ENCODE measurements at places on chromosomes 1 and 21.
A peak's percentile ranks its signal among the peaks of the same experiment; 100 is the strongest.

- no peak for DNase-seq
These were observed 6.7 kb downstream of the PDE9A start for GRCh38 chr21:42660118-42660470.

GRCh38 chr1:164604541-164604940 lies 45.6 kb downstream of the PBX1 start:
- DNase-seq = no peak

DNA sequence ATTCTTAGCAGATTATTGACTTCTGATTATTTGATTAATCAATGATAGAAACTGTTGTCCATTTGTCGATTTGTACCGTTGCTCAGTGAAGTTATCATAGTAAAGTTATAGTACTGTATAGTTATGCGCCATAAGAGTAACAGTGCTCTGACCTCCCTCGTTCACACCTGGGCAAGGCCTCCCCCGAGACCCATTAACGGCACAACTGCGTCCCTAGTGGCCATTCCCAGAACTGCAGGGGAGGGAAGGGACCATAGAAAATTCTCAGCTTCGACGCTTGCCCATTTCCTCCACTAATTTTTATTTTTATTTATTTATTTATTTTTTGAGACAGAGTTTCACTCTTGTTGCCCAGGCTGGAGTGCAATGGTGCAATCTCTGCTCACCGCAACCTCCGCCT lies 334.4 kb downstream of the DSCAM start:
- DNase-seq = no peak

DNA sequence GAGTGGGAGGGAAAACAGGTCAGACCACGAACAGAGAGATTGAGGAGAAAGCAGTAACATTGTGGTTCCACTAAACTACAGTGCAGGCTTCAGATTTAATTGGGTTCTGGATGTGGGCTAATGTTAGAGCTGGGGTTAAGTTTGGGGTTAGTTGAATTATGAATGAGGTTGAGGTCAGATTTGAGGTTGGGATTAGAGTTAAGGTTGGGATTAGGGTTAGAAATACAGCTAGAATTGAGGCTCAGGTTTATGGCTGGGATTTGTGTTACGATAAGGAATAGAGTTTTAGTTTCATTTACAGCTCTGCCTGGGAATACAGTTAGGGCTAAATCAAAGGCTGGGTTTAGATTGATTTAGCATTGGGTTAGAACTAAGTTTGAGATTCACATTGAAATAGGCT lies 1.8 kb upstream of the VSIG8 start:
- no peak for DNase-seq

DNA sequence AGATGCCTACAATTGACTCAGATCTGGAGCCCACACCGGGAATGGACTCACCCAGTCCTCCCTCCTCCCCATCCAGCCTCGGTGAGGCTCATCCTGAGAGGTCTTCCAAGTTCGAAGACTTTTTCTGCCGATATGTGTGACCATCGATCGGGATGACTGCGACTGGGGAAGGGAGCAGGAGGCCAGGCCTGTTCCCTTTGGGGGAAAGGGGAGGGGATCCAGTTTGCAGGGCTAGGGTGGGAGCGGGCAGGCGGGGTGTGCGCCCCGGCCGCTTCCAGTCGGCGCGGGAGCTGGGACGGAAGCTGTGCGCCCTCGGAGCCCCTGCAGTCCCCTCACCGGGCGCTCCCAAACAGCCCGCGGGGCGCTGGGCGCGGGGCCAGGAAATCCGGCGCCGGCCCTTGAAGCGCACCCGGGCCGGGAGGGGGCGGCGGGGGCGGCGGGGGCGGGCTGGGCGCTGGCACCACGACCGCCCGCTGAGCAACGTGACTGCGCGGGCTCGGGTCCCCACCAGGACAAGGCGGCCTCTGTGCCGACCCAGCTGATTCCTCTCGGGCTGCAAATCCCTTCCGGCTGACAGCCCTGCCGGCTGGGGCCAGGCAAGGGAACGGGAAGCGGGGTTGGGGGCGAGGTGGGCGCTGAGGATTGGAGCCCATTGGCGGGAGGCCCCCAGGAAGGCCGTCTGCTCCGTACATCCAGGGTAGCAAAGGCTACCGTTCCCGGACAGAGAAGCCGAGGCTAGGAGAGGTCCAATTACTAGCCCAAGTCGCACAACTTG lies 103.9 kb downstream of the EBNA1BP2 start:
- DNase-seq = peak; percentile 28

GRCh38 chr1:176670853-176671252 lies 207.9 kb downstream of the PAPPA2 start:
- no peak for DNase-seq

GRCh38 chr1:245929224-245929623 lies 577.9 kb downstream of the SMYD3 start:
- no peak for DNase-seq

- DNase-seq = no peak
These were observed 102.7 kb downstream of the RUNX1 start for GRCh38 chr21:34946385-34946840.

DNA sequence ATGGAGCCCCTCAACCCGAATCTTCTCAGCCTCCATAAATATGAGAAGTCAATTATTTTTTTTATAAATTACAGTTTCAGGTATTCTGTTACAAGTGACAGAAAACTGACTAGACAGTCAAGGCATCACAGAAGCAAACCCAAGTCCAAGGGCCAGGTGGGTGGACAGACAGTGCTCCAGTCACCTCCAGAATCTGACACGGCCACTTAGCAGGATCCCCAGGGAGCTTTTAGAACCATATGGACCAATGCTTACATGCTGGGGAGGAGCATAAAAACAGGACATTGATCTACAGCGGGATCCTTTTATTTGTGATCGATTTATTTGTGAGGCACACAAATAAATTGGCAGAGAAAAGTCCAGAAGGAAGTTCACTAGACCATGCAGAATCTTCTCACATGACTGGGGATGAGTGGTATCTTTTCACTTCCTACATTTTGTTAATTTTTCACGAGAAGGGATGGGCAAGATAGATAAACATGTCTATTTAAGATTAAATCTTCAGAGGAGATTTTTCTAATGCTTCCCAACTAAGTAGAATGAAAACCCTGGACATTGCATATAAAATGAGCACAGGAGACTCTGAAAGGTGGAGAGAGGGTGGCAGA lies 15.0 kb downstream of the ZNF496 start:
- DNase-seq = no peak

- no peak for DNase-seq
These were observed 295.7 kb downstream of the CHRM3 start for GRCh38 chr1:239682046-239682445.

DNA sequence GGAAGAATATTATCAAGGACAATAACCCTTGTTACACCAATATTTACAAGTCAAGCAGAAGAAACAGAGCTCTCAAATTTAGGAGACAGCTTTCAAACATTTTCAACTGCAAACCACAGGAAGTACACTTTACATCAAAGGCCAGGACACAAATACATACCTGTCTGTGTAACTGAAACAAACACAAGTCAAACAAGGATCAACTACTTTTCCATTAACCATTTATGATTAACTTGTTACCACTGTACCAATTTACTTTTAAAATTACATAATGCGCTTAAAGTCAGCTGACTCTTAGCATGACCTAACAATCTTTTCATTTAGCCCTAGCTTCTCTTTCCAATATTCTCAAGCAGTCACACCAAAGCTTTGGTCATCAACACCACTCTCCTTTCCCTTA lies 43.5 kb downstream of the TRIM33 start:
- DNase-seq = no peak

GRCh38 chr1:53089478-53090226 lies 27.6 kb downstream of the PODN start:
- no peak for DNase-seq

DNA sequence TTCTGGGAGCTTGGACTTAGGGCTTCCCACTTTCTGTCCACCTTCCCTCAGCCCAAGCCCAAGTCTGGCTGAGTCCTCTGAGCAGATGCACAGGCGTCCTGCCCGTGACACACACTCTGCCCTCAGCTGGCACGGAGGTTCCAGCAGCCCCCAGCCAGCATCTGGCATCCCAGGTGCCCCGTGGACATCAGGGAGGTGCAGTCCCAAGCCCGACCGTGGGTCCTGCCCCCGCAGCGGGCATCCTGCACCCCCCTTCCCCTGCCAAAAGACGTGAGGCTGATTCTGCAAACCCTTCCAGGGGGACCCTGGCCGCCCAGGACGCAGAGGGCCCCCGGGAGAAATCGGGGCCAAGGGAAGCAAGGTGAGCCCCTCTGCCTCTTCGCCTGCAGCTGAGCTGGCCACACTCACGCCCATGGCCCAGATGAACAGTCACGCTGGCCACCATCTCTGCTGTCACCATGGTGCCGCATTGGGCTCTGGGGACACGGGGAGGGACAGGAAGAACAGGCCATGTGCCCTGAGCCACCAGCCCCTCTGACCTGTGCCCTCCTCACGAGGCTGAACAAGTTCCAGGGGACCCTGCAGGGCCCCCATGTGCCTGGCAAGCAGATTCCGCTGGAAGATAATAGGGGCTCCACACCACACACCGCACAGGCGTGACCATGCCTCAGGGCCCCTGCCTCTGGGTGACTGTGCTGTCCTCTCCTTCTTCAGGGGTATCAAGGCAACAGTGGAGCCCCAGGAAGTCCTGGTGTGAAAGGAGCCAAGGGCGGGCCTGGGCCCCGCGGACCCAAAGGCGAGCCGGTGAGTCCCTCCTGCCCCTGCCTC lies 20.6 kb downstream of the COL6A2 start:
- peak; percentile 7 for DNase-seq

DNA sequence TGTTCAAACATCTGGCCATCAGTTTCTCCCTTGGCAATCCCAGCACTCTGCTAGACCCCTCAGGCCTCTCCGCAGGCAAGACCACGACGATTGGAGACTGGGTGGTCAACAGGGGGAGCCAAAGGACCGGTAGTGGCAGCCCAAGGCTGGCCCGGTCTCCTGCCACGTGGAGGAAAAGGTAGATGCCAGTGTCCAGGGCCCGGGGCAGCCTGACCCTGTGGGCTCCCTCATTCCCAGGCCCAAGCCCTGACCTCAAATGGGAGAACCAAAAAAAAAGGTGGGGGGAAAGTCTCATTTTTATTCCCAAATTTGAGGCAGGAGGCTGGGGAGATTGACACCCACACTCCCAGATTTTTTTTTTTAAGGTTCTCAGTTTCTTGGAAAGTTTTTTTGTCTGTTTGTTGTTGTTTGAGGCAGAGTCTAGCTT lies 24.8 kb downstream of the S100A6 start:
- DNase-seq = peak; percentile 88

GRCh38 chr1:235940285-235940684 lies 73.6 kb upstream of the LYST start:
- DNase-seq = no peak

DNA sequence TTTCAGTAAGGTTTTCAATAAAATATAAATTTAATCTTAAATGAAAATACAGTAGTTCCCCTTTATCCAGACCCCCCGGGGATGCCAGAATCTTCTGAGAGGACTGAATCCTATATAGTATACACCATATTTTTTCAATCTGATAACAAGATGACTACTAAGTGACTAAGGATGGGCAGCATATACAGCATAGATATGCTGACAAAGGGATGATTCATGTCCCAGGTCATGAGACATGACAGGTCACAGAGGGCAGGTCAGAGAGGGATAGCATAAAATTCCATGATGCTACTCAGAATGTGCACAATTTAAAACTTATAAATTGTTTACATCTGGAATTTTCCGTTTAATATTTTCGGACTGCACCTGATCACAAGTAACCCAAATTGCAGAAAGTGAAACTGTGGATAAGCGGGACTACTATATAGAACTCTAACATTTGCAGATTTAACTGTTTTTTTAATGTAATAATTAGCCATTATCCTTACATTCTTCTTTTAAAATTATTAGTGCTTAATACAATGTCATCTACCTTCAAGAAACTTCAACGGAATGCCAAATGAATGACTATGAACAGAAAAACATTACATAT lies 48.8 kb downstream of the LRRC40 start:
- no peak for DNase-seq

DNA sequence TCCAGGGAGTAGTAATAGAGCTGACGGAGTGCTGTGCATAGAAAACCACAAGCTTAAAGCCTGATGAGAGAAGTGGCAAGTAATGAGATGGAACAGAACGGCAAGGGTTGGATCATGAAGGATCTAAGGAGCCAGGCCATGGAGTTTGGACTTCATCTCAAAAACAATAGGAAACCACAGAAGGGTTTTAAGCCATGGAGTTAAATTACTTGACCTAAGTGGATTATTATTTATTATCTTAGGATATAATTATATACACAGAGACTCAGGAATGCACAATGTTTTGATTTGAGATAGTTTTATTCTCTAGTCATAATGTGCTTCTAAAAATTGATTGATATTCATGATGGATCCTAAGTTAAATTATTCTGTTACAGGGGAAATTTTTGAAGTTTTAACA lies 242.4 kb downstream of the PLPP3 start:
- DNase-seq = no peak

- no peak for DNase-seq
These were observed 63.2 kb downstream of the KIF26B start for GRCh38 chr1:245217853-245218608.

GRCh38 chr1:25653558-25653957 lies 37.0 kb downstream of the MAN1C1 start:
- peak; percentile 30 for DNase-seq

DNA sequence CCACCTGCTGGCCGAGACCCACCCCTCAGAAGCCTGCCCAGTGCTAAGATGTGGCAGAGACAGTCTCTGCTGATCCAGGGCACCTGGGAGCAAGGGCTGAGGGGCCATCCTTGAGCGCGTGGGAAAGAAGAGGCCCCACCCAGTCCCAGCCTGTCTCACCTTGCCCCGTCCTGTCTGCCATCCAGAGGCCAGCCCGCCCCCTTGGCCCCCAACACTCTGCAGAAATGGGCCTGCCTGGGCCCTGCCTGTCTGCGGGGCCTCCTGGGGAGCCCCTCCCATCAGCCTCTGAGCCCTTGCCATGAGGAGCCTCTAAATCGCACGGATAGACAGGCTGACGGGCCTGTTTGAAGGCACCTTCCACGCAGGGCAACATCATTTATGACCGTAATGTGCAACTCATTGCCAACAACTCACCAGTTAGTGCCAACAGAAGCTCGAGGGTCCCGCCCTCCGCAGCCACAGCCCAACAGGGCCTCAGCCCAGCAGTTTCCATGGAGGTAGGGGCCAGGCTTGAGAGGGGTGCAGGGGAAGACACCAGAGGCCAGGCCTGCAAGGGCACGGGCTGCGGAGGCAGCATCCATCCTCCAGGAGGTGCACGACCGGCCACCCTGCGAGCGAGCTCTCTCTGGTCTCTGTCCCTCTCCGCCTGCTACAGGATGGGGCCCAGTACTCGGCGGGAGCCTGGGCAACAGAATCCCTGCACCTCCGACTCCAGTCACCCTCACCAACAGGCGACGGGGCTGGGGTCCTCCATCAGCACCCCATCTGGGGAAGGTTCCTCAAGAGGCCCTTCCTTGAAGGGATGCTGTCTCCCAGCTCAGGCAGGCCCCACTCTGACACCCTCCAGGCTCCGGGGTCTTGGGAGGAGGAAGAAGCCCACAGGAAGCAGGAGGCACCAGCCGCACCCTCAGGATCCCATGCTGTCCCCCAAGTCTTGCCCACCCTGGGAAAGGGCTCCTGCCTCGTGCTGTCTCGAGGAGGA lies 78.0 kb downstream of the MEGF6 start:
- DNase-seq = no peak

- no peak for DNase-seq
These were observed 50.8 kb upstream of the PODN start for GRCh38 chr1:53011175-53011574.

- no peak for DNase-seq
These were observed 28.3 kb upstream of the LY9 start for GRCh38 chr1:160767395-160768294.

Data from ovary (tissue), 10 donors.